ENCODE measurements at places on chromosomes 3 and 15. TPM values are rescaled to one million over a fixed set of nuclear protein-coding genes. Genes with fewer than 3 reads are reported as not detected.

- H3K4me1 ChIP-seq: no peaks in the 10 kb centered on the region
- DNase-seq: no peak
- H3K4me3 ChIP-seq: no peak overlapping the region
- H3K27ac ChIP-seq: no peak overlapping the region
- no peaks in the 10 kb centered on the region for H3K36me3 ChIP-seq
- H3K27me3 ChIP-seq: no peaks in the 10 kb centered on the region
Observed at GRCh38 chr3:156433910-156434309, 121.0 kb downstream of the SSR3 start.

DNA sequence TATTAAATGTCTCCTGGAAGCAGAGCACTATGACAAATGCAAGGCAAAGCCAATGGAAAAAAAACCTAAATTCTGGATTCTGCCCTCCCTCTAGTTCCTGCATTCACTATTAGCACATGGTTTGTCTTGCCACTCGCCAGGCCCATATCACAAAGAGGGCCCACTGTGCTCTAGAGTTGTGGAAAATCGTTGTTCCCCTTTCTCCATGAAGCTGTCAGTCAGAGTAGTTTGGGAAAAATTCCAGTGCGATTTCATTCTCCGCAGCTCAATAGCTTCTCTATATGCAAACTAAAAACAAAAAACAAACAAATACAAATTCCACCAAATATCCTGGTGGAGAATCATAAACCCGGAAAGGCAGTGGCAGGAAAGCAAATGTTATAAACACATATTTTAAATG, 77.3 kb downstream of the RORA start:
- no peak for DNase-seq
- H3K27ac ChIP-seq: no peak overlapping the region
- H3K27me3 ChIP-seq: no peaks in the 10 kb centered on the region
- no peaks in the 10 kb centered on the region for H3K4me1 ChIP-seq

Gene NANOGP8
- 4.4 TPM for total RNA-seq

Gene HIGD2B
- not detected for total RNA-seq

- H3K27ac ChIP-seq: no peak overlapping the region
- peaks cover 27% of the 10 kb centered on the region for H3K4me1 ChIP-seq
Observed at GRCh38 chr15:77057685-77058084, 13.2 kb downstream of the TSPAN3 start.

DNA sequence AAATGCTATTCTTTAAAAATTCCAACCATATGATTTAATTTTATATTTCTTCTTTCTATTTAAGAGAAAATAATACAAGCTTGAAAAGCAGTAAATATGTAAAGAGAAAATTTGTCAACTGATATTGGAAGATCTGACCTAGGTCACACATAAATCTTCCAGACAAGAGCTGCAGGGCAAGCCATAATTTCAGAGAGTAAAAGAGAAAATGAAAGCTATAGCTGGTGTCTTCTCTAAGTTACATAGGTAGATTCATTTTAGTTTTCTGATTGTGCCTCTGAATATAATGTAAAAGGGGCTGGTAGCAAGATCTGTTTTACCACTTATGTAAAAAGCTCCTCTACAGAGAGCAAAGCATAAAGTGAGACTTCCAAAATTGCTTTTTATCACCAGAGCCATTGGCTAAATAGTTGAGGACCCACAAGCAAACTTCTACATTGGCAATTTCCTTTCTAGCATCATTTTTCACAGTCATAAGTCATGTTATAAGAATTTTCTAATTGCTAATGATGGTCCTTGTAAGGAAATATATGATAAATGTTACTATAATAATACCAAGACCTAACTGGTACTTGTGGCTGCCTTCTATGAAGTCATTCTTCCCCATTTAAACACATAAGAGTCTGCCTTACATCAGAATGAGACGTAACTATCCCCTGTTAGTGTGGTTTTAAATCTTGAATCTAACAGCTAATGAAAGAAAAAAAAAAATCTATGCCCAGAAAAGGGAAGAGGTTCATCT, 80.8 kb upstream of the SKOR1 start:
- no peak overlapping the region for H3K4me3 ChIP-seq
- no peaks in the 10 kb centered on the region for H3K4me1 ChIP-seq
- no peak for DNase-seq
- H3K27ac ChIP-seq: no peak overlapping the region
- H3K27me3 ChIP-seq: no peaks in the 10 kb centered on the region
- peaks cover 9% of the 10 kb centered on the region for H3K36me3 ChIP-seq

DNA sequence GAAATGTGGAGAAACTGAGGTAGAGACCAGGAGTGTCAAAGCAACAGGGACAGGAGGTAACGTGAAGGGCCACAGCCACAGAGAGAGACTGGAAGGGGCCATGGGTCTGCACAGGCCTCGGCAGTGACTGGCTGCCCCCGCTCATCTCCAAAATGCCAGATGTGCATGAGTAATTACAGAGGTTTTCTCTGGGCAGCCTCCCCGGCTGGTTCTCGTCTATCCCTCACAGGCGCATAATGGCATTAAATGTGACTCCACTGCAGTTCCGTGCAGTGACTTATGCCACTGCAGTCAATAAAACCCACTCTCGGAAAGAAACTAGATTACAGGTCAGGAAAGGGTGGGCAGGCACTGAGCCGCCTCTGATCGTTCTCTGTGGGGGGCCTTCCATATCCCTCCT, 74.7 kb downstream of the WDR76 start:
- no peak for DNase-seq
- H3K27ac ChIP-seq: no peak overlapping the region
- H3K36me3 ChIP-seq: no peaks in the 10 kb centered on the region
- no peaks in the 10 kb centered on the region for H3K27me3 ChIP-seq

DNA sequence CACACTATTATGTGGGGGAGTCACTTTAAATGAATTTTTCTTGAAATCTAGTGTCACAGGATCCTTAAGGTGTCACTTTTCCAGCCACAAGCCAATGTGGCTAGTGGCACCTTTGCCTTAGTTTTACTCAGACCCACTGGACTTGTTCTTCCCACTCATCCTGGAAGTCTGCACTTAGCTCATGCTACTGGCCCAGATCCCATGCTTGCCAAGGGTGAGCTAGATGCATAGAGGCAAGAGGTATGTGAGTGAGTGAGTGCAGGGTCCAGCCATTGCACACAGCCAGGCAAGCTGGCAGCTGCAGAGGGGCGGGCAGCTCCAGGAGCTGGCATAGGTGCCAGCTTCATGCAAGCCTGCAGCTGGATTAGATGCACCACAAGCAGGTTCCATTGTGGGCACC, 81.0 kb downstream of the CGGBP1 start:
- no peaks in the 10 kb centered on the region for H3K27me3 ChIP-seq
- H3K4me3 ChIP-seq: no peak overlapping the region
- H3K4me1 ChIP-seq: no peaks in the 10 kb centered on the region
- no peaks in the 10 kb centered on the region for H3K36me3 ChIP-seq
- no peak for DNase-seq

Gene NDN
- 43.9 TPM for total RNA-seq

DNA sequence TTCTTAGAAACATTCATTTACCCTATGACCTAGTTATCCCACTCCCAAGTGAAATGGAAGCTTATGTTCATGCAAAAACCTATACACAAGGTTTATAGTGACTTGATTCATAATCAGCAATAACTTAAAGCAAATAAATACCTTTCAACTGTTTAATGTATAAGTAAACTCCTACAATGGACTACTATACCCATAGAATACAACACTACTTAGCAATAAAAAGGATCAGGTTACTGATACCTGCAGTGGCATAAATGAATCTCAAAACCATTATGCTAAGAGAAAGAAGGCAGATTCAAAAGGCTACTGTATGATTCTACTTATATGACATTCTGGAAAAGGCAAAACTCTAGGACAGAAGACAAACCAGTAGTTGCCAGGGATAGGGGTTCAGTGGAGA, 8.3 kb upstream of the POLR2M start:
- DNase-seq: no peak
- no peaks in the 10 kb centered on the region for H3K36me3 ChIP-seq
- no peaks in the 10 kb centered on the region for H3K27me3 ChIP-seq
- no peak overlapping the region for H3K4me3 ChIP-seq
- H3K4me1 ChIP-seq: no peaks in the 10 kb centered on the region
- no peak overlapping the region for H3K27ac ChIP-seq

GRCh38 chr3:58722561-58722960, 56.0 kb upstream of the FAM3D start:
- H3K4me1 ChIP-seq: no peaks in the 10 kb centered on the region
- H3K36me3 ChIP-seq: no peaks in the 10 kb centered on the region
- no peak for DNase-seq
- H3K27me3 ChIP-seq: no peaks in the 10 kb centered on the region

Gene NPAP1
- 0.22 TPM for total RNA-seq

DNA sequence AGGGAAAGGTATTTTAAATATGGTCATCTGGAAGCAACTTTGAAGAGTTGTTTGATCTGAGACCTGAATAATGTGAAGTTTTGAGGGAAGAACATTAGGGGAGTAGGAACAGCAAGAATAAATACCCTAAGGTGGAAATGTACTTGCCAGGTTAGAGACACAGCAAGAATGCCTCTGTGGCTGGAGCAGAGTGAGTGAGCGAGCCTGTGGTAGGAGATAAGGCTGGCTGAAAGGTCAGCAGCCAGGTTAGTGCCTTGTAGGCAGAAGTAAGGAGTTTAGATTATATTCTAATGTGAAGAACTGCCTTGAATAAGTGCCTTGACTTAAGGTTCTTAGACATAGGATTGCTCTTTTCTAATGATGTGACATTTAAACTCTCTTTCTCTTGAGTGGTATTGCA, 18.3 kb downstream of the LRRC49 start:
- no peak overlapping the region for H3K27ac ChIP-seq
- DNase-seq: no peak
- peaks cover 16% of the 10 kb centered on the region for H3K36me3 ChIP-seq
- no peaks in the 10 kb centered on the region for H3K4me1 ChIP-seq

DNA sequence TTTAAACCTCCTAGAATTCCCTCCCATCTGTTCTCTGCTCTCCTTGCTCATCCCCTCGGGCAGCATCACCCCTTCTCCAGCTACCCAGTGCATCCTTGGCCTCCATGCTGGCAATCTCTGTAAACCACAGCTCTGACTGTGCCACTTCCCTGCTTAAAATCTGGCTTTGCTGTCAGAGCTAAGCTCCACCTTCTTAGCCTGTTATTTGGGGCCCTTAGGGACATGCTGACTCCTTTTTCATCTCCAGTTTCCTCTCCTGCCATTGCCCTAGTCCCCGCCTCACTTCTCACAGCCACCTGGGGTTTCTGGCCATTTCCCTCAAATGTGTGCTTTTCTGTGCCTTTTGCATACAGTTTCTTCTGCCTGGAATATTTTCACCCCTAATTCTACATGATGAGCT, 5.7 kb downstream of the SLC6A20 start:
- no peak for DNase-seq
- H3K4me1 ChIP-seq: peaks cover 12% of the 10 kb centered on the region
- H3K27me3 ChIP-seq: peaks cover 5% of the 10 kb centered on the region
- no peak overlapping the region for H3K4me3 ChIP-seq

Gene CEP70
- 16.9 TPM for total RNA-seq

Gene STT3B
- 77.3 TPM for total RNA-seq

Gene CFAP20DC
- 0.20 TPM for total RNA-seq

Gene RFC4
- 16.5 TPM for total RNA-seq

DNA sequence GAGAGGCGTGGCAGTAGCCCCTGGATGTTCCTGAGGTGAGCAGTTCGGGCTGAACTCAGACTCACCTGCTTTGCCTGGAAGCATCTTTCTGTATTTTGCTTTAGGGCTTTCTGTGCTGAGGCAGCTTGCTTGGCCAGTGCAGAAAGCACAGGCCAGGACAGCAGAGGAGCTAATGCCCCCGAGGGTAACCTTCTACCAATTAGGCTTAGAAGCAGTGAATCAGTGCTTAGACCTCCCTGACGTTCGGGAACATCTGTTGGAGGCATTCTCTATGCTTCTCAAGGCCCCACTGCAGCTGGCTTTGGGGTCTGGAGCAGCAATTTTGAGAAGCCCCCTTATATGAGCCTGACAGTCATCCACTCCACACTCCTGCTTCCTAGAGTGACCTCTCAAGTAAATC, 350.7 kb upstream of the PROK2 start:
- H3K4me3 ChIP-seq: no peak overlapping the region
- H3K27me3 ChIP-seq: no peaks in the 10 kb centered on the region
- no peak for DNase-seq
- peaks cover 20% of the 10 kb centered on the region for H3K4me1 ChIP-seq

Gene CHL1
- 19.2 TPM for total RNA-seq

GRCh38 chr3:25009665-25010064, 418.4 kb upstream of the RARB start:
- H3K27me3 ChIP-seq: no peaks in the 10 kb centered on the region
- H3K4me1 ChIP-seq: peaks cover 8% of the 10 kb centered on the region
- DNase-seq: no peak
- no peak overlapping the region for H3K4me3 ChIP-seq
- H3K27ac ChIP-seq: no peak overlapping the region
- H3K36me3 ChIP-seq: no peaks in the 10 kb centered on the region

Gene CYP8B1
- total RNA-seq: not detected

Gene LAMB2
- total RNA-seq: 324 TPM

GRCh38 chr3:11095932-11096265, 58.4 kb upstream of the HRH1 start:
- H3K4me3 ChIP-seq: no peak overlapping the region
- H3K4me1 ChIP-seq: peaks cover 14% of the 10 kb centered on the region
- peaks cover 9% of the 10 kb centered on the region for H3K27me3 ChIP-seq
- DNase-seq: no peak

- no peak for DNase-seq
- no peak overlapping the region for H3K4me3 ChIP-seq
- H3K27me3 ChIP-seq: no peaks in the 10 kb centered on the region
- H3K27ac ChIP-seq: no peak overlapping the region
- no peaks in the 10 kb centered on the region for H3K36me3 ChIP-seq
Observed at GRCh38 chr3:173109143-173109542, 31.9 kb downstream of the SPATA16 start.

Gene LINGO1
- total RNA-seq: 1.6 TPM

Gene PLOD2
- 12.3 TPM for total RNA-seq

- no peak for DNase-seq
- H3K36me3 ChIP-seq: no peaks in the 10 kb centered on the region
- H3K4me1 ChIP-seq: no peaks in the 10 kb centered on the region
Observed at GRCh38 chr3:120469440-120469839, 18.6 kb upstream of the FSTL1 start.

Gene CALML4
- total RNA-seq: 10.4 TPM

GRCh38 chr15:93474728-93475127, 385.7 kb upstream of the RGMA start:
- DNase-seq: no peak
- H3K4me3 ChIP-seq: no peak overlapping the region
- H3K4me1 ChIP-seq: no peaks in the 10 kb centered on the region
- no peaks in the 10 kb centered on the region for H3K36me3 ChIP-seq
- H3K27ac ChIP-seq: no peak overlapping the region

GRCh38 chr3:53244271-53244670, 11.6 kb downstream of the TKT start:
- H3K36me3 ChIP-seq: peaks cover 28% of the 10 kb centered on the region
- peak overlapping the region; percentile 39 for H3K27ac ChIP-seq
- H3K4me1 ChIP-seq: peaks cover 11% of the 10 kb centered on the region
- DNase-seq: no peak
- no peaks in the 10 kb centered on the region for H3K27me3 ChIP-seq
- no peak overlapping the region for H3K4me3 ChIP-seq

DNA sequence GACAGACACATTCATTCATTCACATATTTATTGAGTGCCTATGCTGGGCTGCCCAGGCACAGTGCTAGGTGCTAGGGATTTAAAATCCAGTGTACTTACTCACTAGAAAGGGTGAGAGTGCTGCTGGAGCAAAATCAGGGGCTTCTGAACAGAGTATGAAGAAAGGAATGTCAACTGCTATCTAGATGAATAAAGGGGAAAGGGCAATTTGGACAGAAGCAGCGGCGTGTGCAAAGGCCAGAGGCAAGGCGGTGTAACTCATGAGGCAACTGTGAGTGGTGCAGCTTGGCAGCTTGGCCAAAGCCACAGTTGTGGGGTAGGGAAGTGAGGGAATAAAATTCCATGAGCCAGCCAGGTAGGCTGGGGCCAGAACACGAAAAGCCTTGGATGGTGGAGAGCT, 76.7 kb downstream of the RAD18 start:
- no peaks in the 10 kb centered on the region for H3K27me3 ChIP-seq
- H3K4me3 ChIP-seq: no peak overlapping the region
- DNase-seq: no peak
- peaks cover 8% of the 10 kb centered on the region for H3K36me3 ChIP-seq

All from spleen (tissue), 13 donors.